Colonic mucosa (tissue), 4 donors: ENCODE measurements at places on chromosomes 16 and 17.

DNA sequence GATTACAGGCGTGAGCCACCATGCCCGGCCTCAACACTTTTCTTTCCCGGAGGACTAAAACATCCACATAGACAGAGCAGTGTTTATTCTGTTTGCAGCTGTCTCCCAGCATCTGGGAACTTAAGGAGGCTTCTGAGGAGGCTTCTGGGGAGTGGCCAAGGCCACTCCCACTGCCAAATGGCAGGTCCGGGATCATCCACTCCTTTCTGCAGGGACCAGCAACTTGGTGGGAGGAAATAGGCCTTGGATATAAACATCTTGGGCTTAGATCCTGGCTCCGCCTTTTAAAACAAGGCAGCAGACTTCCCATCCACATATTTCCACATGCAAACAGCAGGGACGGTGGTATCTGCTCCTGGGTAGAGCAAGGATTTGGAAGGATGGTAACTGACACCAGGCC lies 14.1 kb upstream of the SPATA32 start:
- DNase-seq = no peak

DNA sequence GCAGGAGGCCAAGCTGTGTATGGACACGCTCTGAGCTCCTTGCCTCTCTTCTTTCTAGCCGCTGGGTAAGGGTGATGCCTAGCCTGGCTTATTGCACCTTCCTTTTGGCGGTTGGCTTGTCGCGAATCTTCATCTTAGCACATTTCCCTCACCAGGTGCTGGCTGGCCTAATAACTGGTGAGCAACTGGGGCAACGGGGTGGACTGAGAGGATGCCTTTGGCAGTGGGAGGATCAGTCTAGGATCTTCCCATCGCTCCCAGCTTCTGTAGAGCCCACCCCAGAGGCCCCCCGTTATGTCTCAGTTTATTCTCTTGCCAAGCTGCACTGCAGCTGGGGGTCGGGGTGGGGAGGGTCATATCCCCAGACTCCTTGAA lies 4.4 kb downstream of the G6PC3 start:
- DNase-seq = no peak

- DNase-seq = peak; percentile 33
These were observed at the start of gene SDK2 for GRCh38 chr17:73644145-73645049. Gene SDK2 (minus strand): TSS chr17:73644445. CDS start chr17:73644088, 357 bp downstream.

- peak; percentile 66 for DNase-seq
These were observed 268.8 kb downstream of the SEC14L1 start for GRCh38 chr17:77409282-77410161.

GRCh38 chr17:62822080-62822904 lies 14.2 kb upstream of the MARCHF10 start:
- no peak for DNase-seq

- DNase-seq = peak; percentile 65
These were observed 47.8 kb downstream of the BMERB1 start for GRCh38 chr16:15482068-15482747.

- DNase-seq = peak; percentile 79
These were observed 66.6 kb upstream of the AXIN2 start for GRCh38 chr17:65627891-65628643.

GRCh38 chr17:74677558-74678466 lies 34.9 kb downstream of the CD300LF start:
- DNase-seq = no peak

- no peak for DNase-seq
These were observed 19.4 kb upstream of the FASN start for GRCh38 chr17:82117139-82118090.

DNA sequence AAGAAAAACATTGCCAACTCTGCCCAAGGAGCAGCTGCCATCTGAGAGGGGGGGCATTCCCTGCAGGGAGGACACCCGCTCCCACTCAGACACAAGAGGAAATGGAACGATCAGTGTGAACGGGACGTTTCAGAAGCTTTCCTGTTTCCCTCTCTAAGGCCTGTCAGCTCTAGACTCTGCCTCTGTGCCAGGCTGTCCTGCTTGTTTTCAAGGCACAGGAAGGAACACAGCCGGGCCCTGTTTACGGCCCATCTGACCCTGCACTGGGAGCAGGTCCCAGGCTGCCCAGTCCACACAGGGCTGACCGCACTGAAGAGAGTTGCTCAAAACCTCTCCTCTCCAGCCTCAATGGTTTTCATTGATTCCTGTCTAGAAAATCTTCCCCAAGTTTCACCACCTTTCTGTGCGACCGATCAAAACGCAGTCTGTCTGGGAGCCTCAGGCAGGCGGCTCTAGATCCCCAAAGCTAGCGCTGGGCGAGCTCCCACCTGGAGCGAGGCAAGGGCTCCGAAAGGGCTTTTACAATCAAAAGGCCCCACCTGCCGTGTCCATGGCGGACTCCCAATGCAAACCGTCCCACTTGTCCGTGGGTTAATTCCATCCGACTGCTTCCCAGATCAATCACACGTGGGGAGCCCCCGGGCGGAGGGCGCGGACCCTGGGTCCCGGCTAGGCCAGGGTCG lies 1.5 kb downstream of the PIEZO1 start:
- peak; percentile 34 for DNase-seq

DNA sequence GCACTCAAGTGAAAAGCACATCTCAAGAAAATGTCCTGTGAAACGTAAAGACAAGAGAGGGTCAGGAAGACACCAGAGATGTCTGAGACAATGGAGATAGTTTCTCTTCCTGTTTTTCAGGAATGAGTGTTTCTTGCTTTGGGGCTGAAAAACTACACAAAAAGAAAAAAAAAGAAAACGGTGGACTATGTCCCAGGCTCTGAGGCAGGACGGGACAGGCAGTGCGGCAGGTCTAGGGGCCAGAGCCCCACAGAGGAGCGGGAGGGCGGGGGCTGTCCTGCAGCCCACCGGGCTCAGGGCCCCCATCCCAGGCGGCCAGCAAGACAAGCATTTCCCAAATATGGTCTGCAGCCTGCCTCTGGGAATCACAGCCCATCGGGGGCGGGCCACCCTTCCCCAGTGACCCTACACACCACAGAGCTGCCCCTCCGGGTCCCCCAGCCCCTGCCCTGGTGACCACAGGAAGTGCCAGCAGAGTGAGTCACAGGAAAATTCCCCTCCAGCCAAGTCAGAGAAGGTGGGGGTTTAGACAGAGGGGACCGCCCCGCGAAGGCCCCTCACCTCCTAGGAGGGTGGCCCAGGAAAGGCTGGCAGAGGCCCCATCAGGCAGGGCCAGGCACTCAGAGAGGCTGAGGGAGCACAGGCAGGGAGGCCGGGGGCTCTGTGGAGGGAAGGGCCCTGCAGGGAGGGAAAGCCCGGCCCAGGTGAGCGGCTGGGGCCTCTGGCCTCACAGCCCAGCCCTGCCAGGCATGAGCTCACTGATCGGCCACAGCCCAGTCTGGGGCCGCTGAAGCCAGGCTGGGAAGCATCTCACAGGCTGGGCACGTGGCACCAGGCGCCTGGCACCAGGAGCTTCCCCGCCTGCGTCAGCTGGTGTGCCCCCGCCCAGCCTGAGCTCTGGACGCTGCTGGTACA lies 6.3 kb downstream of the BCAR1 start:
- DNase-seq = peak; percentile 65

GRCh38 chr17:31595666-31596381 lies 204.3 kb downstream of the RAB11FIP4 start:
- DNase-seq = no peak

DNA sequence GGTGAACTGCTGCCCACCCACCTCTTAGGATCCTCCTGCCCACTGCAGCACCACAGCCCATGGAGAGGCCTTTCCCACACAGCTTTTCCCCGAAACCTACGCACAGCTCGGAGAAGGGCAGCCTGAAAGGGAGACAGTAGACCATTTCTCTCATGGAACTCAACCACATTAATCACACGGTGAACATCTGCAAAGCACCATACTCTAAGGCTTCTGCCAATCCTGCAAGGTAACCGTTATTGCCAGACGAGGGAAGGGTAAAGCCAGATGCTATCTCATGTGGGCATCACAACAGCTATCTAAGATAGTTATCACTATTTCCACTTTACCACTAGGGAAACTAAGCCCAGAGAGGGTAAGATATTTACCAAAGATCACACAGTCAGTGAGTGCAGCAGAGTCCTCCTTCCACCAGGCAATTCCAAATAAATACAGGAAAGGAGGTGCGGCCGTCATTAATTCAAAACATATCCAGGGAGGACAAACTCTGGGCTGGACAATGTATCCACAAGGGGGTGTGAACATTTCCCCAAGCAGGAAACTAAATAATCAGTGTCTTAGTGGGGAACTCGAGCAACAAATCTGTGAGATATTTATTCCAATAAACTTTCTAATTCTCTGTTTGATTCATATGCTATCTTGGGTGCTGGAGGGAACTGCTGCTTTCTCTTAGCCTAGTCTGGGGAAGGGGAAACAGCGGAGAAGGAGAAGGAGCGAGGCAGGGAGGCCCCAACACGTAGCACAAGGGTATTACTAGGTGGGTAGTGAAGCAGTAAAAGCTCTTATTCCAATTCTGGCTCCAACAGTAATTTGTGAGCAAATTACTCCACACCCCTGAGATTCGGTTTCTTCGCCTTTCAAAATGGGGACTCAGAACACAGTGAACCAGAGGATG lies 723 bp downstream of the TMEM186 start:
- DNase-seq = no peak

DNA sequence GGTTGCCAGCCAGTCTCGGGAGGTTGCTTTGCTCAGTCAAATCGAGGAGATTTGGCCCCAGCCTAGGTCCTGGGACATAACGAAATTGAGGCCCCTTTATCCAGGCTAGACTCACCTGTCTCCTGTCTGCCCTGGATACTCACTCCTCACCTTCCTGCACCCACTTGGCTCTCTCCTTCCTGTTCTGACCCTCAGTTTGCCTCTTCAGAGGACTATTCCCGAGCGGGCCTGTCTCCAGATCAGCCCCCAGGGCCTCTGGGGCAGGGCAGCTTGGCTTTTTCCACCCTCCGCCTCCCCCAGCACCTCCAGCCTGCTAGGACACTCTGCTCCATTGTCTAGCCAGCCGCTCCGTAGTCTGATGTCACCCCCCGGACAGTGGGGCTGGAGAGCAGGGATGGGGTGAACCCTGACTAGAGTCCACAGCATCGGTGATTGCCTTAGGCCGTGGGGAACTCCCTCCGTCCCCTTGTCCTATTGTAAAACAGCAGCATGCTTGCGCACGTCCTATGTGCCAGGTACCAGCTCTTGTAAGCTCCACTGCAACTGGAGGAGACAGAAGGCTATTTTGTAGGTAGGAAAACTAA lies 8.8 kb downstream of the WFIKKN2 start:
- DNase-seq = no peak

GRCh38 chr17:80923211-80924110 lies 68.2 kb upstream of the CHMP6 start:
- DNase-seq = no peak

DNA sequence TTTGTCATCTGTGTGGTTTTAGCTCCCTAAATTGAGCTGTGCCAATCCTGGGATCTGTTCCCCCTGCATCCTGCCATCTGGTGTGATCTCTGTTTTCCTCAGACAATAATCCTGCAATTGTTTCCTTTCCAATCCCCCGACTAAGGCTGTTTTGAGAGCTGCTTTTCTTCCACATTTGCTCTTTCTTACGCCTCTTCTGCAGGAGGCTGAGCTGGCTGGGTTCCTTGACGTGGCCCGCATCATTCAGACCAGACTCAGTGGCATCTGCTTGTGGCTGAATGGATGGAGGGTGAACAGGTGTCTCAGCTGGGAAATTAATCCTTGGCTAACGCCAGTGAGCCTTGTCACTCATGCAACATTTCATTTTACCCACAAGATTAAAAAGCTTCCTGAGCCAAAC lies 9.8 kb upstream of the MED9 start:
- no peak for DNase-seq

DNA sequence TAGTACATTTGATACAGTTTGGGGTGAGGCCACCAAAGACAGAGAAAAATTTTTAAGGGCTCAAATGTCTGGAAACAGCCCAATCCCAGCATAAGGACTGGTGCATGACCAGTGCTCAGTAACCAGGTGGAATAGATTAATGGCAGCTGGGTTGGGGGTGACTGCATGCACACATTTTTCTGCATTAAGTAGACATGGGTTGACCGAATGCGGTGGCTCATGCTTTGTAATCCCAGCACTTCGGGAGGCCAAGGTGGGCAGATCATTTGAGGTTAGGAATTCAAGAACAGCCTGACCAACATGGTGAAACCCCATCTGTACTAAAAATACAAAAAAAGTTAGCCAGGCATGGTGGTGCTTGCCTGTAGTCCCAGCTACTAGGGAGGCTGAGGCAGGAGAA lies 121.1 kb upstream of the HSBP1 start:
- no peak for DNase-seq

DNA sequence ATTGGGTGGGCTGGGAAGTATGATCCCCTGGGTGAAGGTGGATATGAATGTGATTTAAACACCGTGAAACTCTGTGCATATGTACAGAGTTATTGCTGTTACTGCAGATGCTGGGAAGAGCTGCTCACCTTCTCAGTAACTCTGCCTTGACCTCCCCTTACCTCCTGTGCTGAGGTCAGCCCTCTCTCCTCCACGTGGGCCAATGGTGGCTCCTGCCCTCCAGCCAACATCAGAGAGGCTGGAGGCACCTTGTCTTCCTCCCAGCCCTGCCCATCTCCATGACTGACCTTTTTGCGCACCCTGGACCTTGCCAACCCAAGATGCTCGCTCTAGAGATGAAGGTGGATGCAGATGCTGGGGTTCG lies 387 bp upstream of the ASB16 start:
- DNase-seq = no peak

DNA sequence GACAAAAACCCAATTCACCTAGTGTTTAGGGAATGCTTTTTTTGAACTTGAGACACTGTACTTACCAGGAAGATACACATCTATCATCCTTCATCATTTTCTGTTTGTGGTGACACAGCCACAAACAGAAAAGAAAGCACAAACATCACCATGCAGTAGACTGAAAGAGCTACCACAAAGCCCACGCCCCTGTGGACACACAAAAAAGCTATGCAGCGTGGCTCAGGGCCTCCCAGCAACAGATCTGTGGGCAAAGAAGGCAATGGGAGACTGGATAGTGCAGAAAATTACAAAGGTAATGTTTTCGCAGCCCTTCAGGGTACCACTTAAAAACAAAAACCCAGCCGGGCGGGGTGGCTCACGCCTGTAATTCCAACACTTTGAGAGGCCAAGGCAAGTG lies 9.6 kb downstream of the COTL1 start:
- DNase-seq = no peak

DNA sequence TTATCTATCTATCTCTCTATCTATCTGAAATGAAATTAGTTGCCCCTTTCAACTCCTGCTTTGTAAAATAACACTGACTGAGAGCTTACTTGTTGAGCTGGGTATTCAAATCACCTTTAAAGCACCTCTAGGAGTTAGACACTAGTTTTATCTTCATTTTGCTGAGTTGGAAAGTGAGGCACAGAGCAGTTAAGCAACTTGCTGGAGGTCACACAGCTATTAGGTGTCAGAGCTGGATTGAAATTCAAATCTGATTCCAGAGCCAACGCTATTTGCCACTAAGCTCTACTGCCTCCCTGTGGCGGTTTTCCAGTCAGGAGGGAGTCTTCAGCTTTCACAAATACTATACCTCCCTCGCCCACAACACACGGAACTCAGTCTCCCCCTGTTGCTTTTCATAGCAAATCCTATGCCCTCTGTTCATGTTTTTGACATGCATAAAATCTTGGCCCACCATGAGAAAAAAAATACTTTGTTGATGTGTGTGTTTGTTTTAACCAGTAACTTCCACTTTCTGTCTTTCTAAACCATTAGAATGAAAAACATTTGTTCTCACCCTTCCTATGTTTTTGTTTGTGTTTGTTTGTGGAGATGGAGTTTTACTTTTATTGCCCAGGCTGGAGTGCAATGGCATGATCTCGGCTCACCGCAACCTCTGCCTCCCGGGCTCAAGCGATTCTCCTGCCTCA lies 74.8 kb upstream of the SMURF2 start:
- peak; percentile 62 for DNase-seq

- DNase-seq = no peak
These were observed 177.2 kb downstream of the IRX5 start for GRCh38 chr16:55107851-55108250.

GRCh38 chr17:82808921-82809905 lies 30.6 kb downstream of the ZNF750 start:
- no peak for DNase-seq
